Midbrain (tissue), 1 donor: ENCODE measurements at places on chromosomes 16 and 17.

GRCh38 chr16:52707676-52708337 is 160.9 kb upstream of the TOX3 start:
- DNase-seq: no peak

- DNase-seq: no peak
Measured at GRCh38 chr17:20852990-20853370, 189.8 kb downstream of the USP22 start.

DNA sequence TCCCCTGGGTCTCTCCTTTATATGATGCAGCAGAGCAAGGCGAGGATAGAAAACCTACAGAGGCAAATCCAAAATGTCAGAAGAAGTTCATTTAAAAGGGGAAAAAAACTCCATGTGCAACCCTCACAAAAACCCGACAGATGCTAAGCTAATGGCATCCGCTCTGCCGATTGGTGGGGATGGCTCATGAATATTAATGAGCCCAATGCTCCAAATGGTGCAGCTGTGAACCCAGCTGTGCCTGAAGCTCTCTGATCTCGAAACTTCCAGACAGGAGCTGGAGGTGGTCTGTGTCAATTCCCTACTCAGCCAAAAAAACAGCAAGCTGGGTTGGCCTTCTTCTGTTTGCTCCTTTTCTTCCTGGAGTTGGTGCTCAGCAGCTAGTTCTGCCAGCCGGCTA is 15.5 kb downstream of the SNX11 start:
- peak; percentile 81 for DNase-seq

DNA sequence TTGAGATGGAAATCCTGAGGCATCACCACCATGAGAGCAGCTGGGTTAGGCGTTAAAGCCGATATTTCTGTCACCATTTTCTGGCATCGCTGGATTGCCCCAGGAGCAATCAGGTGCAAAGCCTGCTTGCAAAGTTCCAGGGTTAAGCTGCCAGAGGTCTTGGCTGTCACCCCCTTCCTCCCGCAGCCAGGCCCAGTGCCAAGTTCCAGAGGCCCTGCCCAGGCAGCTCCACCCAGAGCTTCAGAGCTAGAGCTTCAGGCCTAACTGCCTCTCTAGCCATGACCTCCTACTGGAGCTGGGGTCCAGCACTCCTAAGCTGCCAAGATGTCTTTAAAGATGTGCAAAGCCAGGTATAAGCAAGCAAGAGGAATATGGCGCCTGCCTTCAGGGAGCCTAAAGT is 8.8 kb upstream of the TMEM238L start:
- DNase-seq: no peak

DNA sequence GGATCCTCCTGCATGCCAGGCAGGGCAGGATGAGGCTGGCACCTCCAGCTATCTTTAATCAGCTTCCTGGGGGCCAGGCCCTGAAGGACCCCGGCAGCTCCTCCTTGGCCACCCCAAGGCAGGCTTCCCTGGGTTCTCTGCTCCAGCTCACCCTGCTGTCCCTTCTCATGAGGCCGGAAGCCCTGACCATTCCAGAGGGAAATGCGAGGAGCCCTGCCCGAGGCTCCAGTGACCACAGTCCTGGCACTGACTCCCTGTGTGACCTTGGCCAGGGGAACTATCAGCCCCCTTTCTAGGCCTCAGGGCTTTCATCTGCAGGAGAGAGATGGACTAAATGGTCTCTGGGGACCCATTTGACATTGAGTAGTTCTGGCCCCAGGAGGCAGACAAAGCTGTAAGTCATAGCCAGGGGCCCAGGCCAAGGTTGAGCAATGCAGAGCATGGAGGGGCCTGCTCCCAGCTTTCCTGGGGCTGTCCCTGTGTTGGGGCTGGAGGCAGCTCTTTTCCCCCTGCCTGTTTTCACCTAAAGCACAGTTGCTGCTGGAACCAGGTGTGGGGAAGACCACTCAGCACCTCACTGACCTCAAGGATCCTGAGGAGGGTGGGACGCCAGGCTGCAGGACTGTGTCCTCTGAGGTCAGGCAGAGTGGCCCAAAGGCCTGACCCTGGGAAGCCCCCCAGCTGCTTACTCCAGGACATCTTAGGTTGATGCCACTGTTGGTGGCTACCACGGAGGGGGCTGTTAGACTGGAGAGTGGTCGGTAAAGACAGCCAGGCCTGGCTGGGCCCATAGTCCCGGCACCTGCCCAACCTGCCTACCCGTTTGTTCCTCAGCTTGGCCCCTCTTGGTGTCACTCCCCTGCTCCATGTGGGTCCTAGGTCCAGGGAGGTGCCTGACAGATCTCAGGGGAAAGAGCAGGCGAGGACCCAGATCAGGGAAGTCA is 8.1 kb downstream of the KCNH6 start:
- no peak for DNase-seq

DNA sequence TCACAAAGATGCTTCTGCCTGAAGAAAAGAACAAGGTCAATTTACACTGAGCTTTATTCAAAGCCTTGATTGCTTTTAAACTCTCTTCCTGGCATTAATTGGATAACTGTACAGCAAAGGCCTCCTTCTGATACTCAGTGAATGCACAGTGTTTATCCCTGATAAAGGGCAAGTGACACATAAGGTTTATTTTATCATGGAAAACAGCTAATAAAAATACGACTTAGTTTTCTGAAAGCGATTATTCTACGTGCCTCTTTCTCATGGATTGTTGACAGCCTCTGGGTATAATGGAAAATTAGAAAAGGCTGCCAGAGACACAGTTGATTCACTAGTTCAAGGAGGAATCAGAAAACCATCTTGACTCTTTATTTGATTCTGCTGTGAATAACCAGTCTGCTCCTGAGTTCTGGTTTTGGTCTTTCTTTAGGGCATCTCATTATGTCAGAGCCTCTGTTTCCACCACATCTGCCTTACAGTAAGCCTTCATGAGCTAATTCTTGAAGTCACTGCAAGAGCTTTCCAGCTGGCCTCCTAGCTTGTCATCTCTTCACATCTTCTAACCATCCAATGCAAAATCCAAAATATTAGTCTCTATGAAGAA is 212.9 kb downstream of the CNTNAP4 start:
- no peak for DNase-seq

GRCh38 chr17:41812381-41813151 is at the start of gene FKBP10:
FKBP10 (plus strand) TSS chr17:41813004; CDS start chr17:41813035, 31 bp downstream.
- peak; percentile 59 for DNase-seq

GRCh38 chr16:9300252-9300651 is 208.8 kb downstream of the HAPSTR1 start:
- no peak for DNase-seq

DNA sequence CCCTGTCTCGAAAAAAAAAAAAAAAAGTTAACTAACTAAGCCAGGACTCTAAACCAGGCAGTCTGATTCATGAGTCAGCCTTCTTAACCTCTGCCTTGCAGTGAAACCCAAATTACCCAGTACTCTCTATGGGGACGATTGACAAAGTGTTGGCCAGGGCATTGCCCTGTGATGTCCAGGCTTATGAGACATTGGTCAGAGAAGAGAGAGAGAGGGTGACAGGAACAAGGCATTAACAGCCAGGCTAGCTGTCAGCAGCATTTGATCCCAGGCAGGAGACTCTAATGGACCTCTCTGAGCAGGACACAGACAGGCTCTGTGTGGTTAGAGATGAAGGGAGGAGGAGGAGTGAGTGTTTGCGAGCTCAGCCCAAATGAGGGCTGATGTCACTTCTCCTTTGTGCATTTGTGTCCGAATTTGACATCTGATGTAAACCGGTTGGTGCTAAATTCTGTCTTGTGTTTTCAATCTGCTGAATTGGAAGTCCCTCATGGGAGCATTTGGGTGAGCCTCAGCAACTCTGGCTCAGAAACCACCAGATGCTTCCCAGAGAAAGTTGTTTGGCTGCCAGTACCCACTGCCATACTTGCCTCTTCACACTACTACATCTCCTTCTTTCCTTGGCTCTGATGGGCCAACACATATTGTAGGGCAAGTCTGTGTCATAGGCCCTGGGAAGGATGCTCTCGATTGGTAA is 4.3 kb upstream of the MYL4 start:
- peak; percentile 16 for DNase-seq

- DNase-seq: no peak
Measured at GRCh38 chr17:80943346-80944145, 48.1 kb upstream of the CHMP6 start.

DNA sequence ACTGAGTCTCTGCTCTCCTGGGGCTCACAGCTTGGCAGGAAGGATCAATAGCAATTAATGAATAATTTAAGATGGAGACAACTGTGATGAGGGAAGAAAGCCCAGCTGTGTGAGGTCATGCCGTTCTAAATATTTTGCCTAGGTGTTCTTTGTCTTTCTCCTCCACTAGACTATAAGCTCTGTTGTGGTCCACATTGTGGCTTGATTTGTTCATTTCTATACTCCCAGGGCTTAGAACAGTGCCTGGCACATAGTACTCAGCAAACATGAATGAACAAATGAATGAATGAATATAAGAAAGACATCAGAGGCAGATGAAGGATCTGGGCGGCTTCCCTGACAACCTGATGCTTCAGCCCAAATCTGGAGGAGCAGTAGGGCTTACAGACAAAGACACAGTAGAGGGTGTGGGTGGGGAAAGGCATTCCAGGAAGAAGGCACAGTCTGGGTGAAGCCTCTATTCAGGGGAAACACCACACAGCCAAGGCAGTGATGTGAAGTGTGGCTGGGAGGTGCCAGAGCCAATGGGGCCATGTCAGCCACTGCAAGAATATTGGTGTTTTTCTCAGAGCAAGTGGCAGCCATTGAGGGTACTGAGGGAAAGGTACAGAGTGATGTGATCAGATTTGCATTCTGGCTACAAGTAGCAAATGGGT is 8.3 kb downstream of the CDH13 start:
- no peak for DNase-seq

DNA sequence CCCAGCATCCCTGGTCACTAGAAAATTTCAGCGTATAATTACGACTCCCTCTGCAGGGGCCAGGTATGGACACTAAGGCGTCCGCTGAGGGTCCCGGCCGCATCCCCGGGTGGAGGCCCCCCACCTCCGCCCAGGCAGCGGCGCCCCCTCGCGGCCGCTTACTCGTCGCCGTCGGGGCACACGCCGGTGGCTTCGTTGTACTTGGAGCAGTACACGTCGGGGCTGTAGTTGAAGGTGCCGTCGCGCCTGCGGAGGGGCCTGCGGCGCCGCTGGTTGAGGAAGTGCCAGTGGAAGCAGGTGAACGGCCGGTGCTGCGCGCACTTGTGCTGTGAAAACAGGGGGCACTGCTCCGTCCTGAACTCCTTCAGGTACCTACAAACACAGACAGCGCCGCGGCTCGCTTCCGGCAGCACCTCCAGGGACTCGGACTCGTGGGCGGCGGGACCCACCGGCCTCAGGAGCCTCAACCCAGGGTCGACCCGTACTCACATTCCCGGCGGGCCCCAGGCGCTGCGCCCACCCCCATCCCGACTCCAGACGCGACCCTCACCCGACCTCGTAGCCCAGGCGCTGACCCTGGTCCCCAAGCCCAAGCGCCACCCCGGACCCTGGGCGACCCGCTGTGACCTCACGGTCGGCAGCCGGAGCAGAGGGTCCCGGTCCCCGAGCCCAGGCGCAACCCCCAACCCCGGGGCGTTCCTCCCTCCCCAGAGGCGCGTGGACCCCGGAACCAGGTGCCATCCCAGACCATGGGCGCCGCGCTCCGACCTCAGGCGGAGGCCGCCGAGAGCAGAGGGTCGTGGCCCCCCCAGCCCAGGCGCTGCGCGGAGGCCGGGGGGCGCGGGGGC is 596 bp downstream of the UNKL start:
- peak; percentile 9 for DNase-seq

GRCh38 chr16:48029768-48030167 is 126.0 kb downstream of the ABCC12 start:
- DNase-seq: no peak

DNA sequence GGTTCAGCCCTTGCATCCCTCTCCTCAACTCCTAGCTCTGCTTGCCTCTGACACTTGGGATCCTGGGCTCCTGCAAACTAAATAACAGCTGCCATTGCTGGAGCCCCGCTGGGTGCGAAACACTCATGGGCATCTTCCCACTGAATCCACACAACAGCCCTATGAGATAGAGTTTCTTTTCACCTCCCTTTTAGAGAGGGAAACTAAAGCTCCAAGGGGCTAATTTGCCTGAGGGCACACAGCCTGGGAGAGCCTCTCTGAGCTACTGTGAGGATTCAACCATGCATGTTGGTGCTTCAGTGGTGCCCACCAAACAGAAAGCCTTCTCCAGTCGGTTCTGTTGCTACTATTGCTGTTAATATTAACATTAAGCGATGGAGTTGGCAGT is 4.0 kb downstream of the ACBD4 start:
- no peak for DNase-seq

- DNase-seq: no peak
Measured at GRCh38 chr16:9625122-9625521, 533.7 kb downstream of the HAPSTR1 start.

- DNase-seq: no peak
Measured at GRCh38 chr17:146983-147761, 9.8 kb downstream of the SCGB1C2 start.

GRCh38 chr16:24800586-24800985 is 45.2 kb upstream of the SLC5A11 start:
- DNase-seq: peak; percentile 4

GRCh38 chr17:67121316-67121891 is 77.0 kb downstream of the CACNG1 start:
- DNase-seq: no peak

- no peak for DNase-seq
Measured at GRCh38 chr16:85152414-85153030, 40.2 kb upstream of the CIBAR2 start.

DNA sequence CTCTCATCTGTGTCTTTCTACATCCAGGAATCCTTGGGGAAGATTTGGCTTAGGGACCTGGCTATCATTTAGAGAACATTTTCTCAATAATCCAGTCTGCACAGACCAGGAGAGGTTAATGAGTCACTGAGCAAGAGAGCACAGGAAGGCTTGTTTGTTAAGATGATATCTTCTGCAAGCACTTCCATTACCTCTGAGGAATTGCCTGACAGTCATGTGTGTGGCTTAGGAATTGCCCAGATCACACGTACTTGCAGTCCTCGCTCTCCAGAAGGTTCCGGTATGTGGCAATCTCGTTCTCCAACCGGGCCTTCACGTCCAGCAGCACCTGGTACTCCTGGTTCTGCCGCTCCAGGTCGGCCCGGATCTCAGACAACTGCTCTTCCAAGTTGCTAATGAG is 3.3 kb downstream of the KRT37 start:
- no peak for DNase-seq
